ENCODE measurements at places on chromosomes 12 and 14.
A peak's percentile ranks its signal among the peaks of the same experiment; 100 is the strongest.

GRCh38 chr12:59708064-59708463 lies 112.2 kb downstream of the SLC16A7 start:
- no peak for DNase-seq

- DNase-seq, result no peak
Measured at GRCh38 chr12:94255006-94255405, 106.6 kb downstream of the PLXNC1 start.

DNA sequence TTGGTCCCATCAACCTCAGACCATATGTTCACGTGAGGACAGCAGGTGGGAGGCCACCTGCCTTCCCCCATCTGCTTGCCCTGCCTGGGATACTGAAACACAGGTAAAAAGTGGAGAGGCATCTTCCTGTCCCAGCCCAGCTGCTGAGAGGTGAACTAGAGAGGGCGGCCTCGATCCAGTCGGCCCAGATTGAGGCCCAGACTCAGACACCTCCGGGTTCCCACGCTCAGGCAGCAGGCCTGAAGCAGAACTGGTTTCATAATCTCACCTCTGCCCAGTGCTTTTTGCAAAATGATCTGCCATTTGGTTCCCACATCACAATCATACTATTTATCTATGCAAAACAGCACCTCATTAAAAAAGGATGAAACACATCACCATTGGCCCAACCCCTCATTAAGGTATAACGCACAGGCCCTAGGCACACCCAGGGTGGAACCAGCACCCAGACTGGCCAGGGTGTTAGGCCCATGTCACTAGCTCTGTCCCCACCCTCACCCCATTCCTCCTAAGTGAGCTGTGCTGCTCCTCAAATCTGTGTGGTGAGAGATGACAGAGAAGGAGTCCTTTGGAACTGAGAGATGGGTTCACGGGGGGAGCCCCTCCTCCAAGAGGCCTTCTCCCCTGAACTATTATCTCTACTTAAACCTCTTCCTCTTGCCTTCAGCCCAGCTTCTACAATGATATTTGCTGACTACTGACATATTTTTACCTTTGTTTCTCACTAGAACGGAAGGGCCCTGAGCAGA lies 81.1 kb downstream of the ZFP36L1 start:
- no peak for DNase-seq

- DNase-seq, result no peak
Measured at GRCh38 chr14:32078858-32079216, 1.7 kb downstream of the ARHGAP5 start.

GRCh38 chr14:81172881-81173280 lies 47.9 kb downstream of the GTF2A1 start:
- DNase-seq, result no peak

DNA sequence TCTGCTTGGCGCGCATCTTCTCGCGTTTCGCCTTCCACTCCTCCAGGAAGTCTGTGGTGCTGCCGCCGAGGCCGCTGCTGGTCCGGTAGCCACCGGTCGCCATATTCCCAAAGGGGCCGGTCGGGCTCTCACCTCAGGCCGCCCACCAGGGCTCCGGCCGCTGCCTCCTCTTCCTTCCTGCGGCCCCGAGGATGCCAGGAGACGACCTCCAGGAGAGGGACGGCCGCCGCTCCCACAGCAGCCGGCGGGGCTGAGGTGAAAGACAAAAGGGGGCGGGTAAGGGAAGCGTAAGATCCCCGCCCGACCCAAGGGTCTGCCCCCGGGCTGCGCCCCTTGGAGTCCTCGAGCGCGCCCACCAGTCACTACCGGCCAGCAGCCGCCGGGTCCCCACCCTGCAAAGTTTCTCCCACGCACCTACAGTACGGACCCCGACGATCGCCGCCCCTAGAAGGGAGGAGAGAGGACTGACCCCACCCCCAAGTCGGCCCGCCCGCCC lies 574 bp downstream of the PAWR start:
- no peak for DNase-seq

GRCh38 chr12:115268451-115268850 lies 584.5 kb upstream of the TBX3 start:
- no peak for DNase-seq

- DNase-seq, result peak; percentile 71
Measured at GRCh38 chr12:132956011-132956788, at the start of gene ZNF605. TSS of gene ZNF605 (minus strand) at chr12:132956306. CDS start at chr12:132945635, 10,671 bp downstream.

DNA sequence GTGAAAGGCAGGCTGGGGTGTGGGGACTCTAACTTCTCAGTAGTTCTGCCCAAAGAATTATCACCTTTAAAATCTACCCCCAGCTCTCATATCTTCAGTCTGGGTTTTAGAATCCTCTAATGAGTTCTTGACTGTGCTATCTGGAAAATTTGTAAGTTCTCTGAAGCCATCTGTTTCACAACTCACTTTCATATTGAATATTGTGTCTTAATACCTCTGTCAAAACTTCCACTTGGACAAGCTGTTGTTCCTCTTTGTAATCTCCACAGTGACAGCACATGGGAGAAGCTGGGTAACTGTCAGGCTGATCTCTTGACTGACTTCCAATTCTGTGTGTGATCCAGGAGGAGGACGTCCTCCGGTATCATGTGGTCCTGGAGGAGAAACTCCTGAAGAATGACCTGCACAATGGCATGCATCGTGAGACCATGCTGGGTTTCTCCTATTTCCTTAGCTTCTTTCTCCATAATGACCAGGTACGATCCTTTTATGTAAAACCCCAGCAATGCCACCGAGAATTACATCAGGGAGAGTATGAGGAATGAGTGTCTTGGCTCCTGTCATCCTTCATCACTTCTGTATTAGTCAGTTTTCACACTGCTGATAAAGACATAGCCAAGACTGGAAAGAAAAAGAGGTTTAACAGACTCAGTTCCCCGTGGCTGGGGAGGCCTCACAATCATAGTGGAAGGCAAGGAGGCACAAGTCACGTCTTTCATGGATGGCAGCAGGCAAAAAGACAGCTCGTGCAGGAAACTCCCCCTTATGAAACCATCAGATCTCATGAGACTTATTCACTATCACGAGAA lies 111.9 kb downstream of the STAB2 start:
- DNase-seq, result no peak

DNA sequence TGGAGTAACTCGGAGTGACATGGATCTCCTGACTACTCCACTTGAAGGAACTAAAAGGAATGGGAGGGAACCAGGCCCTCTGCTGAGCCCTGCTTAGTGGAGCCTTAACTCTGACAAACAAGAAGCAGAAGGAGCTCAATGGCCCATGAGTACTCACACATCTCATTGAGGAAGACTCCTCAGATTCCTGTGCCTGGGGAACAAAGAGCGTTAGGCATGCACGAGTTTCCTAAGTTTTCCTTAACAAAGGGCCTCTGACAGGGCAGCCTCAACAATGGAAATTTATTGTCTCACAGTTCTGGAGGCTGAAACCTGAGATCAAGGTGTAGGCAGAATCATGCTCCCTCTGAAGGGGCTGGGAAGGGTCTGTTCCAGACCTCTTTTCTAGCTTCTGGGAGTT lies 185.7 kb upstream of the NTF3 start:
- DNase-seq, result no peak

DNA sequence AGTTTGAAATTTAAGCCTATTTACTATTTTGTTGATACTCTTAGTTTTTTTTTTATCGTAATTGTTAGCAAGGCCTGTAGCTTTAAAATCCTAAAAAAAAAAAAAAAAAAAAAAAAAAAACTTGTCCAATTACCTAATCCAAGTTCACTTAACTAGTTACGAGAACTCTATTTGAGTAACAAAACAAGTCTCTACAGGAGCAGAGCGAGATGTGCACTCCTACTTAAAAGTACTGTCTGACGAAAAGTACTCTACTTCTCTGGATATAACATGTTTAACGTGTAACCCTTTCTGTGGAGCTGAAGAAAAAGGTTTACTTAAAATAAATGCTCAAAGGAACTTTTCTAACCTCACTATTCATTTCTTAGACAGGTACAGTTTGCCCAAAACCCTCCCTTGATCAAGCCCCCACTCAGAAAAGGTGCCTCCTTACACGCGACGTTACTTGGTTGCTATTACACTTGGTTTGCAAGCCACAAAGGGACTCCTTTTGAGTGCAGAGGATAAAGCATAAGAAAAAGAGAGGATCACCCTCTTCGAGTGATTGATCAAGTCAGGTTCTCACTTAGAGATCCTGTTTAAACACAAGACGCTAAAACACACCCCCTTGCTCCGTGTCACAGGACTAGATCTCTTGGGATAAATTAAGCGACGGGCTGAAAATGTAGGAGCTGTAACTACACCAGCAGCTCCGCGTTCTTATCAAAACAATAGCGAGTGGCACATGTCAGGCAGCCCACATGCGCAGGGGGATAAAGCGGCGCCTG lies 2.2 kb downstream of the BAZ1A start:
- DNase-seq, result no peak

DNA sequence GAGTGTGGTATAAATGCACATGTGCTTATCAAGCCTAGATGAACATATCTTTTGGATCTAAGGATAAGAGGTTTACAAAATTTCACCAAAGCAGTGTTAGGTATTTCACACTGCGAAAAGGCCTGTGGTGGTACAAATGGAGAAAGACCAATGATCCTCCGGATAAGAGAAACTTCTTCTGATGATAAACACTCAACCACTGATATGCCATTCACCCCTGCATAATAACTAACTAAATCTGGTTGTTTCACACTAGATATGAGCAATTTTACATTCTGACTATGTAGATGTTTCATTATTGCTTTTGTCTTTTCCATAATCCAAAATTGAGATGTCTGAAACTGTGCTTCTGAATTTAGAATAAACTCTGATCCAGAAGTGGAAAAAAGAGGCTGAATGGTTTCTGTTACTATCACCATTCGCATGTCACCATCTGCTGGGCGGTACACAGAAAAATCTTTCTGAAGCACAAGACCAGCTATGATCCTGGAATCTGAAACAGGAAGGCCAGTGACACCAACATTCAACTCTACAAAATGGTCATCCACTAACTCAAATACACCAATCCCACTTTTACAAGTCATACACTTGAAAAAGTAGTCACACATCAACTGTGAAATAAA lies 1.3 kb downstream of the BBS10 start:
- DNase-seq, result no peak

- no peak for DNase-seq
Measured at GRCh38 chr12:58889557-58889956, 30.7 kb downstream of the LRIG3 start.

DNA sequence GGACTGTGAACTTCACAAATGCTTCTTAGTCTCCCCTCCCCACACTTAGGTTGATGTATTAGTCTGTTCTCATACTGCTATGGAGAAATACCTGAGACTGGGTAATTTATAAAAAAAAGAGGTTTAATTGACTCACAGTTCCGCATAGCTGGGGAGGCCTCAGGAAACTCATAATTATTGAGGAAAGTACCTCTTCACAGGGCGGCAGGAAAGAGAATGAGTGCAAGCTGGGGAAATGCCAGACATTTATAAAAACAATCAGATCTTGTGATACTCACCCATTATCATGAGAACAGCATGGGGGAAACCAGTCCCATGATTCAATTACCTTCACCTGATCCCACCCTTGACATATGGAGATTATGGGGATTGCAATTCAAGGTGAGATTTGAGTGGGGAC lies 178.8 kb downstream of the SLC38A4 start:
- no peak for DNase-seq

GRCh38 chr14:60658211-60658690 lies 9.0 kb upstream of the SIX1 start:
- no peak for DNase-seq

GRCh38 chr12:97630875-97631274 lies 168.3 kb downstream of the RMST start:
- no peak for DNase-seq

DNA sequence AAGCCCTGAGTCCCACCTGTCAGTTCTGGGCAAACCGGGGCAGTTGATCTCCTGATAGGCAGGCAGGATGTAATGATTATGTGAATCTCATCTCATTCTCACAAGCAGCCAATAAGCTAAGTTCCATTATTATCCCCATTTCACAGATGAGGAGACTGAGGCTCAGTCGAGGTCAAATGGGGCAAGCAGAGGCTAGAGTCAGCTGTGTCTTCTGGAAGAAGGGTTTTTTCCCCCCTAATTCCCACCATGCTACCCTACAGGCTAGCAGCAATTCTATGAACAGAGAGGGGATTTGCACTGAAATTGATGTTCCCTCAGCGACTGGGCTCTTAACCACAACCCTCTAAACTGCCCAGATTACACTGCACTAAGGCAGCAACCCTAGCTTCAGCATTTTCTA lies 93.8 kb upstream of the MAP1LC3B2 start:
- no peak for DNase-seq

DNA sequence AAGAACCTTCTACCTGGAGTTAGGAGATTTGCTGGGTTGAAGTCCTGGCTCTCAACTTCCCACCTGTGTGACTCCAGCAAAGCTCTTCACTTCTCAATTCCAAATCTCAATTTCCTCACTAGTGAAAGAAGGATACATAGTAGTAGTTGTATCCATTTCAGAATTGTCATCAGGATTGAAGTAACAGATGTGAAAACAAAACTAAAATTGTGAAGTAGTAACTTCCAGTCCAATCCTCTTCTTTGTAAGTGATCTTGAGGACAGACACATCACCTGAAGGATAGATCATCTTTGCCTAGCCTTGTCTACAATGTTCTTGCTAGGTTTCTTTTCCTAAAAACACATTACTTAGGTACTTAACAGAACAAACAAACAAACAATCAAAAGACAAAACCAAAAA lies 1.2 kb upstream of the LRRK2 start:
- no peak for DNase-seq

GRCh38 chr14:69663300-69663643 lies 51.9 kb downstream of the SUSD6 start:
- no peak for DNase-seq

DNA sequence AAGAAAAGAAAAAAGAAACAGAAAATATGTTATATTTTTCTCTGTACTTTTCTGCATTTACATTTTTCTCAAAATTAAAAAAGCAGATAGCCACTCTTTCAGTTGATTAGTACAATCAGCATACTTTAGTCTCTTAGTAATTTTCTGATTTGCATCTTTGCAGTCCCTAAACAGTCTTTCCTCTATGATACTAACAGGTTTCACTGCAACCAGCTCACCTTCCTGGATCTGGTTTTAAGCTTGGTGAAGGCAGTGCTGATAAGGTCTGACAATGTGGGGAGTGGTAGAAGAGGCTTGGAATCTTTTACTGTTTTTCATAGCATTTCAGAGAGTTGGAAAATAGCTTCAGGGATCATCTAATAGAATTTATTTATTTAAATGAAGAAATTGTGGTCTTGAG lies 457.6 kb downstream of the ZFP36L1 start:
- no peak for DNase-seq

GRCh38 chr12:48508987-48509386 lies 16.4 kb upstream of the OR8S1 start:
- DNase-seq, result no peak

DNA sequence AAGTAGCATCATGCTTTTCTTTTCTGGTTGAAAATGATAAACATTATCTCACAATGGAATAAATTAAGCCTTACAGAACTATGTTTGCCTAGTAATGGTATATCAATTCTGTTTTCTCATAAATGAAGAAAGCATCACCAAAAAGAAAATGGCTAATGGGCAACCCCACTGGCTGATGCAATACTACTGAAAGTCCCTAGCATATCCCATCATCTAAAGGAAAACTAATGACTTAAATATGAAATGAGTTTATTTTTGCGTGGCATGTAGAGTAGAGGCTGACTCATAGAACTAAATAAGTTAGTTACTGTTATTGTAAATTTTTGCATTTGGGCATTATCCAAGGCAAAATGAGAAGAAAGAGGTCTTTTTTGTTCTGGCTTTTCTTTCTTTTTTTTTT lies 1156.3 kb upstream of the SEL1L start:
- no peak for DNase-seq

All from activated CD4-positive, CD25-positive, alpha-beta regulatory T cell (primary cell).